ENCODE measurements at places on chromosomes 3 and 15. TPM values are rescaled to one million over a fixed set of nuclear protein-coding genes. Genes with fewer than 3 reads are reported as not detected.

DNA sequence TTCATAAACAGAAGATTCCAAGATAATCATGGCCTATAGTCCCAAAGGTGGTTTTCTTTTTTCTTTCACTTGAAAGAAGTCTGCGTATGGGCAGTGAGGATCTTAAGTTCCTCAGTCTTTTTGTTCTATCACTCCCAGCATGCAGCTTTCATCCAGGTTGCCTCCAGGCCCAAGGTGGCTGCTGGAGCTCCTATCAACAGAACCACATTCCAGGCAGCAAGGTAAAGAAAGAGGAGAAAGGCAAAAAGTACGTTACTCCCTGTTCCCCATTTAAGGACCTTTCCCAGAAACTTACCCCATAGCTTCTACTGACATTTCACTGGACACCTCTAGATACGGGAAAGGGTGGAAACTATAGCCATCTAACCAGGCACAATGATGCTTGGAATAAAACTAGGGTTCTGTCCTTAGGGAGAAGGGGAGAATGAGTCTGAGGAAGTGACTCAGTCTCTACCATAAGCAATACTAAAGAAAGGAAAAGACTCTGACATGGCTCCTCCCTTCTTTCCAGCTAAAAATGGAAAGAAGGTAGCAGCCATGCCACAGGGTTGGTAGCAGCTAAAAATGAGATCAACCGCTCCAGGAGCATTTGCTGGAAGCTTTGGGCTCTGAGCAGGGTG is 313.9 kb upstream of the NR2E3 start:
- DNase-seq, result no peak

DNA sequence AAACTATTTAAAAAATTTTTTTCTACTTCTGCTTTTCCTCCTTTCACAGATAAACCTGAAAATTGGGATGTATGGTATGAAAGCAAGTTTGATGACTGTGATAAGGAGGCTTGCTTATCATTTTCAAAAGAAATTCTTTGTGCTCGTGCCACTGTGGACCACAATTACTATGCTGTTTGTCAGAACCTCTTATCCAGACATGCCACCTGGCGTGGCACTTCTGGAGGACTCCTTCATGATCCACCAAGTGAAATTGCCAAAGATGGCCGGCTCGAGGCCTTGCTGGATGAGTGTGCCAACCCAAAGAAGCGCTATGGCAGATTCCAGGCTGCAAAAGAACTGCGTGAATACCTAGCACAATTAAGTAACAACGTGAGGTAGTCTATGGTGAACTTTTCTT is 17.8 kb downstream of the DIPK2A start:
- DNase-seq, result no peak

DISP2 gene
- total RNA-seq, result 0.54 TPM

GRCh38 chr15:40238532-40239403 is at the start of gene PAK6:
Gene PAK6 (plus strand): TSS chr15:40239063. CDS start chr15:40264786, 25,723 bp downstream.
- peak; percentile 54 for DNase-seq

PPARG gene
- not detected for total RNA-seq
